GM03348 (cell line): ENCODE measurements at places on chromosomes 7 and 10.
A peak's percentile ranks its signal among the peaks of the same experiment; 100 is the strongest.

- DNase-seq, result peak; percentile 83
These were observed 115.9 kb upstream of the ADAM12 start for GRCh38 chr10:126504063-126504760.

DNA sequence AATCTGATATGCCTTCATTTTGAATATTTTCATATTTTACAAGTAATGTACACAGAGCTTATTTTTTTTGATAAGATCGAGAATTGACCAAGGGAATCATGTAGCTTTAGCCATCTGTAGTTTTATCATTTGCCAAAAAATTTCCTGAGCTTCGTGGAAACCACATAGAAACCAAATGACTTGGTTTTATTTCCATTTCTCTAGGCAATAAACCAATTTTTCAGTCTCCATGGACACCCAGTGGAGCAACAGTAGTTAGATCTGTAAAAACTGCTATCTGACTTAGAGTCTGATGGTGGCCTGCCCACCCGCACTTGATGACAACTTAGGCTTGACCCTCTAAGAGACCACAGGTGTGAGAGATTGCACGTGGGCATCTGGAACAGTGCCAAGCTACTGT is 127.8 kb upstream of the CDK6 start:
- DNase-seq, result no peak

- DNase-seq, result no peak
These were observed 60.1 kb upstream of the FHIP2A start for GRCh38 chr10:114761205-114762193.

- no peak for DNase-seq
These were observed 234.7 kb upstream of the CACNA2D1 start for GRCh38 chr7:82678259-82678658.

- DNase-seq, result no peak
These were observed 385.5 kb downstream of the SFMBT2 start for GRCh38 chr10:7025296-7025695.

GRCh38 chr10:62651341-62651740 is 153.2 kb upstream of the ADO start:
- peak; percentile 58 for DNase-seq

GRCh38 chr7:46357290-46357689 is 436.2 kb upstream of the IGFBP3 start:
- no peak for DNase-seq

DNA sequence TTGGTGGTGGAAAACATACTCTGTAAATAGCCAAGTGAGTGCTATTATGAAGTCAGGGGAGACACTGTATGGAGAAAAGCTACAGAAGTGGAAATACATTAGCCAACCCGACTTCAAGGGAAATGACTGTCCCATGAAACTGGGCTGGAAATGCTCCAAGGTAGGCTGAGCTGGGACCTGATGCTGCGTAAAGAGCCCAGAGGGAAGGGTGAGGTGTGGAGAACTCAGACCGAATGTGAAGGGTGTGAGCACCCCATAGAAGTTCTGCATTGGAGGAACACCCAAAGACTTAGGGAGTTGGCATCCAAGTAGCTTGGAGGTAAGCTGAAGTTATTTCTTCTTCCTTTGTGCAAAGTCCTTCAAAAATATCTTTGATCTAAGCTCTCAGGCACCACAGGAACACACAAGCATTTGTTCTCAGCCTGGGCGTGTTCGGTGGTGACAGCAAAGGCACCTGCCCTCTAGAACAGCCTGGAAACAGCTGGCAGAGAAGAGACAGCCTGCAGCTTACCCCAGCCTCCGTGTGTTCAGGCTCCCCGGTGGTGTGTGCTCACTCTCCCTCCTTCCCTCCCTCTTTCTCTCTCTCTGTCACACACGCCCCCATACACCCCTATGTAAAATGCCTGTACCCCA is 19.1 kb upstream of the GJD4 start:
- DNase-seq, result no peak

DNA sequence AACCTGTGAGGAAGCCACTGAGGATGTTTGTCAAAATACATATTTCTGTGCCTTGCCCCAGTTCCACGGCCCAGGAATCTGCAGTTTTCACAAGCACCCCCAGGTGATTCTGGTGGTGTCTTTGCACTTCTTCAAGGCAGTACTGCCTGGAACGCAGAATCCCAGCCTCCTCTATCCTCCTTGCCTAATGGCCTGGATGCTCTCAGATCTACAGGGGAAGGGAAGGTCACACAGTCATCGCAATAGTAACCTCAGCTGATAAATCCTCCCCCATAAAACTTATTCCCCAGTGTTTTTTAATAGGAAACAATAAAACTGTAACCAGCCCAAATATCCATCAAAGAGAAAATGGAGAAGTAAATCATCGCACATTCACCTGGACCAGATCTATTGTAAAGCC is 78.3 kb downstream of the EGFR start:
- no peak for DNase-seq

GRCh38 chr7:28960071-28960840 is 2.1 kb upstream of the TRIL start:
- no peak for DNase-seq

GRCh38 chr10:121684276-121684675 is 86.0 kb upstream of the FGFR2 start:
- DNase-seq, result no peak

DNA sequence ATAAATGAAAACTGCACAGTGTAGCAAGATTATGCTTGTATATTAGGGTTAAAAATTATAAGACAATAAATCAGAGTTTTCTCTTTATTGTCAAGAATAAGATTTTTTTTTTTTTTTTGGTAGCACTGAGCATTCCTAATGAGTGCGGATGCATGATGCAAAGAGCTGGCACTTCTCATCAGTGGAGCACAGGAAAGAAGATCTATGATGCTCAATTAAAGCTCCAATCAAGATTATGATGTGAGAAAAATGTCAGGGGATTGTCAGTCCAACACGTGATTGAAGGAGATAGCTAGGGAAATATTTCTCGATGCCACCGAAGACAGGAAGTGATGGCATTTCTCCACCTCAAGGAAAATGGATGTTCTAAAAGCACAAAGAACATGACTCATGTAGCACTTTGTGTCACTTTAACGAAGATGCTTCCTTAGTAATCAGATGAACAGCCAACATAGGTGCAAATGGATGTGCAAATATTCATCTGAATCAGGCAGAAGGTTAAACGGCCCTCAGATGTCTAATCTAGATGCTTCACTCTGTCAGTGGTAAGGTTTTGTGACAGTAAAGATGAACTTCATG is 240.9 kb downstream of the THSD7A start:
- DNase-seq, result no peak

DNA sequence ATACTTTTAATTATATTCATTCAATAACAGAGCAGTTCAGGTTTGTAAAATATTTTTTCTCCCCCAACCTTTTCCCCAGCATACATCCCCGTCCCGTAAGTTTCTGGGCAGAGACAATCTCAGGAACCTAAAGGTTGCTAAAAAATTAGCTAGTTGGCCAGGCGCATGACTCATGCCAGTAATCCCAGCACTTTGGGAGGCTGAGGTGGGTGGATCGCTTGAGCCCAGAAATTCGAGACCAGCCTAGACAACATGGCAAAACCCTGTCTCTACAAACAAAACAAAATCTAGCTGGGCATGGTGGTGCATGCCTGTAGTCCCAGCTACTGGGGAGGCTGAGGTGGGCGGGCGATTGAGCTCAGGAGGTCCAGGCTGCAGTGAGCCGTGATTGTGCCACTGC is 40.2 kb downstream of the TCF7L2 start:
- no peak for DNase-seq

- no peak for DNase-seq
These were observed 15.5 kb downstream of the DENND10 start for GRCh38 chr10:119119400-119119799.

- DNase-seq, result no peak
These were observed 599.0 kb downstream of the SORCS1 start for GRCh38 chr10:106565546-106565945.

GRCh38 chr7:35839860-35840854 is 39.3 kb downstream of the SEPTIN7 start:
- peak; percentile 58 for DNase-seq

DNA sequence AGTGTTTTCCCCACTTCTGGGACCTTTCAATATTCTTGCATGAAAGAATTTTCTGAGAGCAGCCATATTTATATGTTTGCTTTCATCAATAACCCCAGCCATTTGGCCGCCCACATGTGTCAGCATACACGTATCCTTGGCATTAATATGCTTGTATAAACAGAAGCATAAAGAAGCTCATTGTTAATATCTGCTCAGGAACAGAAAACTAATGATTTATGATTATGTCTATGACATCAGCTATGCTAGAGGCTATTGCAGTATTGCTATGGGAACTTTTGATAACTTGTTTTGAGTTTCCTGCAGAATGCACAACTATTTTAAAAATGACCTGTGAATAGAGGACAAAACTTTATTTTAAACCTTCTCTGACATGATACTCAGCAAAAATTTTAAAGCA is 300.9 kb upstream of the MTPN start:
- DNase-seq, result no peak

DNA sequence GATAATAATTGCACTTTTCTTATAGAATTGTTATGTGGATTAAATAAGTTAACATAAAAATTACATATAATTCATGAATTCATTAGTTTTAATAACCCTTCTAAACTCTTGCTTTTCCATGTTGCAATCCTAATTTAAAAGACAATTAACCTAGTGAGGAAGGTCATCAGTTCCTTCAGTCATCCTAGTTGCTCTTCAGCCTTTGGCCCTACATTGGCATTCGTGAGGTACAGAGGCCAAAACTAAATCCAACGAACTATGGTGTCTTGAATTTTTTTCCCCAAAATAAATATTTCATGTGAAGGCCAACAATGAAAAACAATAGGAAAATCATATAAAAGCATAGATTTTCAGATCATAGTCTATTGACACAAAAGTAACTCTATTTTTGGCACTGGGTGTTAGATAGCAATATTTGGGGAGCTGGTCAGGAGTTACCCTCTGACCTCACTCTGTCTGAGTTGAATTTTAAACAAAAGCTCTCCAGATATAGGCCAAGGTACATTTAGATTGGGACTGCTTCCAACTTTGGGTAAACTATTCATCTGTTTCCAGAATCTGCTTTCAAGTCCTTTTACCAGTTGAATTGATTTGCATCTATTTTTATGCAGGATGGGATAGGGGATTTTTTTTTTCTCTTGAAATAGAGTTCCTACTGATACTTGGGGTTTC is 104.5 kb downstream of the SEM1 start:
- no peak for DNase-seq

- DNase-seq, result peak; percentile 5
These were observed 69.4 kb downstream of the HYCC1 start for GRCh38 chr7:22944510-22944909.

DNA sequence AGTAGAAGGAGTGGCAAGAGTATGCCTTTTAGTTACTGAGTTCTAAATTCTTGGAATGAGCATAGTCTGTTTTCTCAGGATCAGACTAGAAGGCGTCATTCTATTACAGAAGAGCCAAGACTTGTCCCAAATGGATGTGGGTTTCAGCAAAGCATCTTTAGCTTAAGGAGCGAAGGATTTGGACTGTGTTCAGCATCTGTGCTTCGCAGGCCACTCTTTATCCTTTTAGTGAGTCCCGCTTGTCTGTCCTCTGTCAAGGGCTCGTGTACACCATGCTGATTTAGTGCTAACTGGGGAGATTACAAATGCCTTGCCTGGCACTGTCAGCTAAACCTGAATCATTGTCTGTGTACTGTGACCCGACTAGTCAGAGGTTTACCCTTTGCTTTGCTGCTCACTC is 465.7 kb downstream of the AUTS2 start:
- no peak for DNase-seq

DNA sequence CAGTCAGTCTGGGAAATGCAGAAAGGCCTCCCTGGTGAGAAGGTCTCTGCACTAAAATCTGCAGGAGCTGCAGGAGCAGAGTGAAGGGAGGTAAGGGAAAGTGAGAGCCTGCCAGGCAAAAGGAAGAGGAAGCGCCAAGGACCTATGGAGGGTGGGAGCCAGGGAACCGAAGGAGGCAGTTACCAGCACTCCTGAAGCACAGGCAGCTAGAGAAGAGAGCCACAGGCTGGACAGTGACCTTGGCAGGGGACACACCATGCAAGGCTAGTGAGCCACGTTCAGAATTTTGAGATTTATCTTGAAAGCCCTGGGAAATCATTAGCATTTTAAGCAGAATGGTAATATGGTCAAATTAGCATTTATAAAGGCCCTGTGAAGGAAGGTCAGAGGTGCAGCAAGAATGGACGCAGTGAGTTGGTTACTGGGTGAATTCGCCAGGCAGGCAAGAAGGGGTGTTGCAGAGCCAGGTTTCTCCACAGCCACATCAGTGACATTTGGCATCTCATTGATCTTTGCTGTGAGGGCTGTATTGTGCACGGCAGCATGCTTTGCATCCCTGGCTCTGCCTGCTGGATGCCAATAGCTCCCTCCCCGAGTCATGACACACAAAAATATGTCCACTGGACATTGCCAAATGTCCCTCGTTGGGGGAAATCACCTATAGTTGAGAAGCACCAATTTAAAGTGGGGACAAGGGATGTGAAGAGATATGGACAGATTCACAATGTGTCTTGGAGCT is 54.7 kb upstream of the LANCL2 start:
- no peak for DNase-seq

DNA sequence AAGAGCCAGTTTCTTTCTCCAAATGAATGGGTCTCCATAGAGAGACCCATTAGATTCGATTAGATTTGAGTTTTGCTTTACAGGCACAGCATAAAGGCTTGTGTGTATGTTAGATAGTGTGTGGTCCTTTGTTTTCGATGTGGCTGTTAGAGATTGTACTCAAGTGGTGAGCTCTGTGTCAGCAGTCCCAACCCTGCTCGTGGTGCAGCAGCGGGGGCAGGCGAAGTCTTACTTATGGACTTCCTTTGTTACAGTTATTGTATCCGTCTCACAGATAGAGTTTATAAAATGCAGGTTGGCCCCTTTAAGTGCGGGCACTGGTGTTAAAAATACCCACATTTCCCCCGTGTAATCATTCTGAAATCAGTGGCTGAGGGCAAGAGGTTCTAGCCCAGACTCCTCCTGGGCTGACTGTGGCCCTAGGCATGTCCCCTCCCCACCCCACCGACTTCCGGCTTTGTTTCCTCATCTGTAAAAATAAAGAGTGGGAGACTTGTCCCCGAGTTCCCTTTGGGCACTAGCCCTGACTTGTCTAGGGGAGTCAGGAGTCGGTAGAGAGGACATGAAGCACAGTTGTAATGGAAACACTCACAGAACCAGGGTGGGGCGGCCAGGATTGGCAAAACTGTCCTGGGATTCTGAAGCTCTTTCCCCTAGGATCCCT is 28.6 kb downstream of the MTURN start:
- peak; percentile 24 for DNase-seq

- no peak for DNase-seq
These were observed 210.4 kb downstream of the FAM107B start for GRCh38 chr10:14564268-14564744.
